ENCODE measurements at places on chromosomes 6 and 20. TPM values are rescaled to one million over a fixed set of nuclear protein-coding genes. Genes with fewer than 3 reads are reported as not detected.

MKKS gene
- 25.6 TPM for total RNA-seq

TCF19 gene
- 1.8 TPM for total RNA-seq

DNA sequence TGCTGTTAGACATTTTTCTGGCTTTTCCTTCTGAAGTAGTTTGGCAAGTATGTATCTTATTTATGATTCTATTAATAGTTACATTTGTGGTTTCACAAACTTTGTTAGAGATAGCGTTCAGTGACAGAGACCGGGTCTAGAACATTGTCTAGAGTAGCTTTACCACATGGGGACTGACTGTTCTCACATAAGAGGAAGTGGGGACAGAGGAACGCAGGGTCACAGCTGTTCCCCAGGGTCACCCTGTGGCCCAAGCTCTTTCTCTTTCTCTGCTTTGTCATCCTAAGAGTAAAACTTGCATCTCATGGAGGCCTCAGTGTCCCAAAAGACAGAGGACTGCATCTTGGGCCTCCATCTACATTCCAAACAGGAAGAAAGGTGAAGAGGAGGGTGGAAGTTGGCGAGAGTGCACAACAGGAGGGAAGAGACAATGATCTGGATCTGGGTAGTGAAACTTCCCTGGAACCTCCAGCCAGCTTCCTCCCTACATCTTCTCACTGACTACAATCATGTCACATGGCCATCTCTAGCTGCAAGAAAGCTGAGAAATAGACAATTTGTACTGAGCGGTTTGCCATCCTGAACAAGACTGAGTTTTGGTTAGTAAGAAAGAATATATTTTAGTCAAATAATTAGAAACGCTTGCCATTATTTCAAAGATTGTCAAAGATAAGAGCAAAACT, 645.8 kb upstream of the ARID1B start:
- no peaks in the 10 kb centered on the region for H3K4me1 ChIP-seq
- H3K4me3 ChIP-seq = no peak overlapping the region
- H3K36me3 ChIP-seq = no peaks in the 10 kb centered on the region
- no peak for DNase-seq
- H3K27ac ChIP-seq = no peak overlapping the region
- H3K27me3 ChIP-seq = no peaks in the 10 kb centered on the region

DNA sequence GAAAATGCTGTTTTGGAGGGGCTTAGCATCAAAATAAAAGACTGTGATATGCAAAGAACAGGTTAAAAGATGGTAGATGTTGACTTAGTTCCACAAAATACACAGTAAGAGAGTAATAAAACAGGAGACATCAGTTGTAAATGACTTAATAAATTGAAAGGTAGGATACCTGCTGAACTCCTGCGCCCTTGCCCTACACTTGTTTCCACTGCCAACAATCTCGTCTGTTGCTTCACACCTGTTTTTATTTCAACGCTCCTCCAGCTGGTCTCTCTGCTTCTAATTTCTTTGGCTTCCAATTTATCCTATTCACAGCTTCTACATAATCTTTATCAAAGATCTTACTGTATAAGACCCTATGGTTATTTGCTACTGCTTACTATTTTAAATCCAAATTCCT, 115.9 kb upstream of the BEND3 start:
- no peak overlapping the region for H3K27ac ChIP-seq
- no peak for DNase-seq
- no peaks in the 10 kb centered on the region for H3K36me3 ChIP-seq
- H3K4me3 ChIP-seq = no peak overlapping the region
- no peaks in the 10 kb centered on the region for H3K4me1 ChIP-seq
